Natural killer cell (primary cell): ENCODE measurements at places on chromosomes 1 and 21.
A peak's percentile ranks its signal among the peaks of the same experiment; 100 is the strongest.

DNA sequence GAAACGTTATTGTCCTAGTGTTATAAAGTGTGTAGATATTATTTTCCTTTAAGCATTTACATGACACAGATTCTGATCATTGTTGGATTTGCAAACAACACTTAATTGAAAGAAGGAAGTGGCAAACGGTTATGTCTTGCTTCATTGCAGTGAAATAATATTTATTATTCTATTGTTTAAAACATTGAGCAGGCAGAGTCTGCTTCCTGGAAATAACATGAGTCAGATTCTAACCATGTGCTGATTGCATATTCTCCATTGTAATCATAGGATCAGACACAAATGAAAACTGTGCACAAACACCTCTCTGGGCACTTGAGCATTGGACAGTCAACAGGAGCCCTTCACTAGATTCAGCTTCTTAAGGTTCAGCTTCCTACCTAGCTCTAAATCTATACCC is 46.8 kb upstream of the USP25 start:
- no peak overlapping the region for H3K4me3 ChIP-seq
- no peak overlapping the region for H3K27ac ChIP-seq
- no peaks in the 10 kb centered on the region for H3K27me3 ChIP-seq

DNA sequence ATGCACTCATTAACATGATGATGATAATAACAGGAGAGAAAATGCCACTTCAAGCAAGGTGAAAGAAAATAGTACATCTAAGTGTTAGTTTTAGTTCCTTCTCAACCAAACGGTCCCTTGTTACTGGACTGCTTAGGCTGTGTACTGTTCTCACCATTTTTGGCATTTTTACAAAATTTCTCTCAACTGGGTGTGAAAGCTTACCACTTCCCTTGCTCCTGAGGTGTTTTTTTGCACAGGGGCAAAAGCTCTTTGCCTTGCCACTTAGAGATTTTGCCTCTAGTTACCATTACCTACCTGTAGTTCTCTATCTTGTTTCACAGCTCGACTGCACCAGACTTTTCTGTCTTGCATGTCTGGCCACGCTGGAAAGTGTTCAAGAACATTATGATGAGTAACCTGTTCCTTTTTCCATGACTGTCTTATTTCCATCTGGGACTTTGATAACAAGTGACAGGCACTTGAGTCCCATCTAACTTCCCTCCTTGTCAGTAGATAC is 10.7 kb downstream of the NEK7 start:
- H3K4me3 ChIP-seq = no peak overlapping the region
- H3K27ac ChIP-seq = peak overlapping the region; percentile 81
- no peaks in the 10 kb centered on the region for H3K36me3 ChIP-seq
- H3K27me3 ChIP-seq = no peaks in the 10 kb centered on the region

DNA sequence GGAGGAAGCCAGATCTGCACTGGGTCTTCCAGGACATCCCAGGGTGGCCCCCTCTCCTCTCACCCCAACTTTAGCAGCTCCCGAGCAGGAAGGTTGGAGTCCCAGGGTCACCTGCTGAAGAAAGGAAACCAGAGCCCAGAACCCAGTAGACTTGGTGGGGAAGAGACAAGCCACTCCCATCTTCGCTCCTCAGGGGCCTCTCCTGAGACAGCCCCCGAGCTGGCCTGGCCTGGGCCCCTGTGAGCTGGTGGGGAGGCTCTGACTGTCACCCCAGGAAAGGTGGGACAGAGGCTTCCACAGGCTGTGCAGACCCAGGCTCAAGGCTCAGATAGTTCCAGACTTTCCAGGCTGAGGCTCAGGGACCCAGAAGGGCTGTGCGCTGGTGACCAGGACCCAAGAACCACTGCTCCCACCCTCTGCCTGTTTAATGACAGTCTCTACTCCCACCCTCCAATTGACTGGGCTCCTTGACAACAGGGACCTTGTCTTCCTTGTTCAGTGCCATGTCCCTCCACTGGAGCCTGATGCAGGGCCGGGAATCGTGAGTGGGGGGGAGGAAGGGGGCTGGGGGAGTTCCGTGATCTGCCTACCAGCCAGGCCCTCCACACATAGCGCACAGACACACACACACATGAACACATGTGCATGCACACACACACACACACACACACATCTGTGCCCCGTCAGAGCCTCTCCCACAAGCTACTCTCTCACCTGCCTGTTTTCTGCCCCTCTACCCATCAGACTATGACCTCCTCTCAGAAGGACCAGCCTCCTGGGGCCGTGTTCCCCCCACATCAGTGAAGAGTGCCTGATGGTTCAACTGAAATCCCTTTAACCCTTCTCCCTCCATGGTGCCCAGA is 401.2 kb downstream of the MATN1 start:
- no peak overlapping the region for H3K27ac ChIP-seq
- H3K4me3 ChIP-seq = no peak overlapping the region
- no peaks in the 10 kb centered on the region for H3K36me3 ChIP-seq
- no peaks in the 10 kb centered on the region for H3K4me1 ChIP-seq

DNA sequence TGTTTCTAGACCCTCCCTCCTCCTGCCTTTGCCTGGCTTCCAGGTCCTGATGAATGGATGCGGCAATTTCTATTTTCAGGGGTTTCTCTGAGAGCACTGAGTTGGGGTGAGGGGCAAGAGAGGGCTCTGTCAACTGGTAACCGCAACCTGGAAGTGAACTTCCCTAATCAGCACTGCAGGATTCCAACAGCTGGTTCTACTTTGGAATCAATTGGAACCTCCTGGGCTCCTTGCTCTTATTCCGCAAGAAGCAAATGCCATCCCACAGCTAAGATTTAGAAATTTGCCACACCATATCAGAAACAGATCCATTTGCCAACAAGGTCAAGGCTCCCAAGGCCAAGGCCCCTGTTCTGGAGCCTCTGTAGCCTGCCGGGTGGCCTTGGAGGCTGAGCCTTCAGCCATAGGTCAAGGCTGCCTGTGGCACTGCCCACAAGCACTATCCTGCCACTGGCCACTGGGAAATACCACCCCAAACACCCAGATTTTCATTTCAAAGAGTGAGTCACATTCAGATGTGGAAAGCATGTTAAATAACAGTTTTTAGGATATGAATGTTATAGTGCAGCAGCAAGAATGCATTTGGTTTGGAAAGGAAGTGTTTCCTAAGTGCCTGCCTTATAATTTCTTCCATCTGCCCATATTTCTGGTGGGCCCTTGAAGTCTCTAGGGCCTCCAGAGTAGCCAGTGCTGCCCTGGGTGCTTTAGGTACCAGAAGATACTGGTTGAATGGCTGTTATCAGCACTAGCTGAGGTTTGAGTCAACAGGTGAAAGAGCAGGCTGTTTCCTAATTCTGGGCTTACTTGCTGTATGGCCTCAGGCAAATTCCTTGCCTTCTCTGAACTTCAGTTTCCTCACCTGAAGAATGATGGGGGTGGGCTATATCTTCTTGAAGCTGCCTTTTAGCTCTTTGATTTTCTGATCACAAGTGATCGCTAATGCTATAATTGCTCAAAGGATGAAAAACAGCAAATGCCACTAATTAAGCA is 56.3 kb upstream of the JUN start:
- no peaks in the 10 kb centered on the region for H3K4me1 ChIP-seq
- H3K4me3 ChIP-seq = no peak overlapping the region
- H3K27ac ChIP-seq = no peak overlapping the region

DNA sequence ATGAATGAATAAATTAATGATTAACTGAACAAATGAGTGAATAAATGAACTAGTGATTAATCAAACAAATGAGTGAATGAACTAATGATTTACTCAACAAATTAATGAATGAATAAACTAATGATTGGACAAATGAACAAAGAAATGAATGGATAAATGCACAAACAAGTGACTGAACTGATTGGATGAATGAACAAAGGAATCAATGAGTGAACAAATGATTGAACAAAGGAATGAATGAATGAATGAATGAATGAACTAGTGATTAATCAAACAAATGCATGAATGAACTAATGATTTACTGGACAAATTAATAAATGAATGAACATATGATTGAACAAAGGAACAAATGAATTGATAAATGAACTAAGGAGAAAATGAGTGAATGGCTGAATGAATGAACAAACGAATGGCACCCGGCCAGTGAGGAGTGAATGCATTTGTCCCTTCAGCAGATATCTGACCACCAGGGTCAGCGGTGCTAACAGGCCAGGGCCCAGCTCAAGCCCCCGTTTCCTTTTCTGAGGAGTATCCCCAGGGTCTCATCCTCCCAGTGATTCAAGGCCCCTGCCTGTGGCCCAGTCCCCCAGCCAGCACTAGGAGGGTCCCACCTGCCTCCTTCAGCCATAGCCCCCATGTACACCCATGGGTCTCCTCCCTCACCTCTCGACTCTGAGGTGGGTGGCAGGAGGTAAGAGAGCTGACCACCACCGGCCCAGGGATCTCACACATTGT is 49.9 kb downstream of the WNT9A start:
- peaks cover 9% of the 10 kb centered on the region for H3K4me1 ChIP-seq
- H3K4me3 ChIP-seq = no peak overlapping the region
- no peaks in the 10 kb centered on the region for H3K27me3 ChIP-seq

GRCh38 chr1:29546496-29546895 is 310.2 kb downstream of the PTPRU start:
- no peaks in the 10 kb centered on the region for H3K27me3 ChIP-seq
- H3K36me3 ChIP-seq = no peaks in the 10 kb centered on the region
- no peak overlapping the region for H3K4me3 ChIP-seq

- peaks cover 8% of the 10 kb centered on the region for H3K4me1 ChIP-seq
- no peak for DNase-seq
- no peaks in the 10 kb centered on the region for H3K27me3 ChIP-seq
- no peak overlapping the region for H3K27ac ChIP-seq
- peaks cover 3% of the 10 kb centered on the region for H3K36me3 ChIP-seq
These were observed 25.4 kb downstream of the DMAP1 start for GRCh38 chr1:44238660-44239059.

DNA sequence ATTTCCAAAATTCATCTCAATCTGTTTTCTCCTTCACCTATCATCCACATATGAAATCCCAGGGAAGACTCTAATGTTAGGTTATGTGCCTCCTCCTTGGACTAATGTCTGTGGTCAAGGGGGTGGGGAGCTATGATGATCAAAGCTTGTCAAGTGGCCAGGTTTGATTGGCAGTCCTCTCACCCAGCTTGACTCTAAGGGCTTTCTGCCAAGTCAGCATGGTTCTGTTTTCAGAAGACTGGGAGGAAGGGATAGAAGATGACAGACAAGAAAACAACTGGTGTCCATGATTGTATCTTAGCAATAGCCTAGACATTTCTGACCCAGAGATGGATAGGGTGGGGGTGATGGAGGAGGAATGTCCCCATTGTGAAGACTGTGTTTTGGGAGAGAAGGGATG is 9.1 kb upstream of the THEM5 start:
- no peak overlapping the region for H3K4me3 ChIP-seq
- no peak for DNase-seq
- no peaks in the 10 kb centered on the region for H3K4me1 ChIP-seq
- H3K27ac ChIP-seq = no peak overlapping the region
- no peaks in the 10 kb centered on the region for H3K36me3 ChIP-seq

DNA sequence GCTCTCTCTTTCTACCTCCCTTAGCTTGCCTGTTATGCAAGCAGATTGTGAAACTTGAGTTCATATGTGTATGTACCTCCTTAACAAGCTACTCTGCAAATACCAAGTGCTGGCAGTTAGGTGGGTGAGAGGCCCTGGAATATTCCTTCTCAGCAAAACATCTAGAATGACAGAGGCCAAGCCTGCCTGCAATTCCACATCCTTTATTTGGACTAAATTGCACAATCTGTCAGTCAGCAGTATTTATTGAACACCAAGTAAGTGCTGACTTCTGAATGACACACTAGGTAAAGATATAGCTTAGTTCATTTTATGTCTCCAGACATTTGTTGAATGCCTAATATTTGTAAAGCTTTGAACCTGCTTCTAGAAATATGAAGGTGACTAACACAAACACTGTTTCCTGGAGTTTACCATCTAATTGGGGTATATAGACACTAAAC is 87.5 kb downstream of the RGL1 start:
- no peak for DNase-seq
- peaks cover 3% of the 10 kb centered on the region for H3K4me1 ChIP-seq
- no peaks in the 10 kb centered on the region for H3K27me3 ChIP-seq
- H3K4me3 ChIP-seq = no peak overlapping the region
- no peaks in the 10 kb centered on the region for H3K36me3 ChIP-seq

DNA sequence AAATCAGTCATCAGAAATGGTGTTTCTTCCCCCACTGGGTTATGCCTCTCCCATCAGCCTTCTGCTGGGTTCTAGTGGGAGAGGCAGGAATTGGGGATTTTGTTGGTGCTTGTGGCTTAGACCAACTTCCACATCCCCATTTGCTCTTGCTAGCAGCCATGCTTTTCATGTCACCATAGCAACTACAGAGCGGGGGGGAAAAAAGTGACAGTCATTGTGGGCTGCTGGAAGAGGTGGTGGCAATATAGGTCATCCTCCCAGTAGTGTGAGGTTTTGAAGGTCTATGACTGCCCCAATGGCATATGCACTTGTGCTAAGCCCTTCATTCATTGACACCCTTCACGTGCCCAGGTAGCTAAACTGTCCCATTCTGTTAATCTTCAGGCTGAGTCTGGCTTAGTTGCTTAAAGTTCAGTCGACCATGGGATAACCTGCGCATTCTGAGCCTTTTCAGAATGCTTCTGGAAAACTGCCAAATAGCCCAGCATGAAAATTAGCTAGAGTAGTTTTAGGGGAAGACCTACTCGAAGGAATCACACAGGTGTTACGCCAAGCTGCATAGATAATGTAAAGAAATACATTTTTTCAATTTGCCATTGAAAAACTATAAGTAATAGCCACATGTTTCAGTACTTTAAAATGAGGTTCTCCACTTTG is 53.7 kb upstream of the ZNF326 start:
- no peaks in the 10 kb centered on the region for H3K4me1 ChIP-seq
- peaks cover 2% of the 10 kb centered on the region for H3K36me3 ChIP-seq
- DNase-seq = no peak
- H3K4me3 ChIP-seq = no peak overlapping the region
- no peak overlapping the region for H3K27ac ChIP-seq

GRCh38 chr1:33286451-33287185 is 30.3 kb downstream of the ZNF362 start:
- no peak overlapping the region for H3K4me3 ChIP-seq
- H3K27me3 ChIP-seq = no peaks in the 10 kb centered on the region
- H3K36me3 ChIP-seq = peaks cover 36% of the 10 kb centered on the region
- H3K27ac ChIP-seq = no peak overlapping the region

GRCh38 chr1:212310383-212310782 is 25.2 kb downstream of the PPP2R5A start:
- H3K4me1 ChIP-seq = peaks cover 5% of the 10 kb centered on the region
- no peak overlapping the region for H3K27ac ChIP-seq
- H3K36me3 ChIP-seq = no peaks in the 10 kb centered on the region
- no peak for DNase-seq
- no peaks in the 10 kb centered on the region for H3K27me3 ChIP-seq
- no peak overlapping the region for H3K4me3 ChIP-seq

- peaks cover 5% of the 10 kb centered on the region for H3K36me3 ChIP-seq
- peak; percentile 49 for DNase-seq
- H3K27ac ChIP-seq = no peak overlapping the region
- H3K4me3 ChIP-seq = no peak overlapping the region
These were observed 19.2 kb downstream of the SLC19A2 start for GRCh38 chr1:169466259-169467230.

GRCh38 chr21:46661642-46662366 is 26.3 kb downstream of the PRMT2 start:
- H3K36me3 ChIP-seq = peaks cover 37% of the 10 kb centered on the region
- DNase-seq = no peak
- H3K4me1 ChIP-seq = peaks cover 11% of the 10 kb centered on the region
- no peaks in the 10 kb centered on the region for H3K27me3 ChIP-seq
- no peak overlapping the region for H3K27ac ChIP-seq
